ENCODE measurements at places on chromosomes 6 and 20.

DNA sequence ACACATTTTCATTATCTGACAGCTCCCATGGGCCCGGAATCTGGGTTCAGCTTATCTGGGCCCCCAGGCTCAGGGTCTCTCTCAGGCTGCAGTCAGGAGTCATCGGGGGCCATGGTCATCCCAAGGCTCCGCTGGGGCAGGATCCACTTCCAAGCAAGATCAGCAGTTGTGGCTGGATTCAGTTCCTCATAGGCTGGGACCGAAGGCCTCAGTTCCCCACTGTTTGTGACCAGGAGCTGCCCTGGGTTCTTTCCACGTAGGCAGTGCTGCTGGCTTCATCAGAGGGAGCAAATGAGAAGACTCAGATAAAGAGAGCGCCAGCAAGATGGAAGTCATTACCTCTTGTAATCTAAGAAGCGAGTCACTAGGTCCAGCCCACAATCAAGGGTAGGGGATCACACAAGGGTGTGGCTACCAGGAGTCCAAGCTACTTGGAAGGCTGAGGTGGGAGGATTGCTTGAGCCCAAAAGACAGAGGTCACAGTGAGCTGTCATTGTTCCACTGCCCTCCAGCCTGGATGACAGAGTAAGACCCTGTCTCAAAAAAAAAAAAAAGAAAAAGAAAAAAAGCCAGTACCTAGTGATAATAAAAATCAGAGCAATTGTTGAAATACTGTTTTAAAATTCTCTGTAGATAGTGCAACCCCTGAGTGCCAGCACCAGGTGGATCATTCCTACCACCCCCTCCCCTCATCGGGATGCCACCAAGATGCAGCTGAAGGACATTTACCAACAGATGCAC lies 162.7 kb downstream of the NFATC2 start:
- DNase-seq, result no peak

- DNase-seq, result no peak
Measured at GRCh38 chr6:36826520-36827227, 12.6 kb downstream of the CPNE5 start.

- DNase-seq, result no peak
Measured at GRCh38 chr20:4563031-4563430, 158.7 kb upstream of the PRND start.

- no peak for DNase-seq
Measured at GRCh38 chr6:11028959-11029358, 15.1 kb downstream of the ELOVL2 start.

- DNase-seq, result no peak
Measured at GRCh38 chr6:11126876-11127275, 15.4 kb upstream of the ERVFRD-1 start.

- DNase-seq, result no peak
Measured at GRCh38 chr6:41589636-41590622, 43.7 kb downstream of the FOXP4 start.

DNA sequence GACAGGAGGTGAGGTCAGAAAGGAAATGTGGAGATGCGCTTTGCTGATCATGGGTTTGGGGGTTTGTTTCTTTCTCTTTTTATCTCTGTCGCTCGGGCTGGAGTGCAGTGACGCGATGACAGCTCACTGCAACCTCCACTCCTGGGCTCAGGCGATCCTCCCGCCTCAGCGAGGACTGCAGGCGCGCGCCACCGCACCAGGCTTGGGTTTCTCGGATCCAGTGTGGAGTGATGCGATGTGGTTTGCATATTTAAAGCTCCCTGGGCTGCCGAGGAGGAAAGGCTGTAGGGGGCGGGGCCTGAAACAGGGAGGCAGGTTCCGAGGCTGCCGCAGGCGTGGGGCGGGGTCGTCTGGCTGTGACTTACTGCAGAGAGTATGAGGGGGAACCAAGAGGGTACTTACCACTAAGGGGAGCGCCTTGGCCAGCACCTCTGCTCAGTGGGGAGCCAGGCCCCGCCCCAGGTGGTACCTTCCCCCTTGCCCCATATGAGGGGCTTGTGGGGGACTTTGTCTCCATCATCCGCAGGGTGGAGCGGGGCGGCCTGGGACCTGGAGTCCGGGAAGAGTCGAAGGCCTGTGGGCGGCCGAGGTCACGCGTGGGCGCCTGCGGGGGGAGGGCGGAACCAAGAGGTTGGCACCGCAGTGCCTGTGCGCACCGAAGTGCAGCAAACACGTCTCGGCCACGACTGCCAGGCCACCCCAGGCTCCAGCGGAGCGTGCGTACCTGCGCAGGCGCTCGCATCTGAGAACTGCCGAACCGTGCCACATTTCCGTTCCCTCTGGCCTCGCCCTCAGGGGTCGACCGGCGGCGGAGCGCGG lies 12.7 kb upstream of the BAK1 start:
- no peak for DNase-seq

- no peak for DNase-seq
Measured at GRCh38 chr6:88000713-88001112, 46.9 kb upstream of the SPACA1 start.

GRCh38 chr20:50519036-50519762 lies 9.0 kb downstream of the PTPN1 start:
- no peak for DNase-seq

DNA sequence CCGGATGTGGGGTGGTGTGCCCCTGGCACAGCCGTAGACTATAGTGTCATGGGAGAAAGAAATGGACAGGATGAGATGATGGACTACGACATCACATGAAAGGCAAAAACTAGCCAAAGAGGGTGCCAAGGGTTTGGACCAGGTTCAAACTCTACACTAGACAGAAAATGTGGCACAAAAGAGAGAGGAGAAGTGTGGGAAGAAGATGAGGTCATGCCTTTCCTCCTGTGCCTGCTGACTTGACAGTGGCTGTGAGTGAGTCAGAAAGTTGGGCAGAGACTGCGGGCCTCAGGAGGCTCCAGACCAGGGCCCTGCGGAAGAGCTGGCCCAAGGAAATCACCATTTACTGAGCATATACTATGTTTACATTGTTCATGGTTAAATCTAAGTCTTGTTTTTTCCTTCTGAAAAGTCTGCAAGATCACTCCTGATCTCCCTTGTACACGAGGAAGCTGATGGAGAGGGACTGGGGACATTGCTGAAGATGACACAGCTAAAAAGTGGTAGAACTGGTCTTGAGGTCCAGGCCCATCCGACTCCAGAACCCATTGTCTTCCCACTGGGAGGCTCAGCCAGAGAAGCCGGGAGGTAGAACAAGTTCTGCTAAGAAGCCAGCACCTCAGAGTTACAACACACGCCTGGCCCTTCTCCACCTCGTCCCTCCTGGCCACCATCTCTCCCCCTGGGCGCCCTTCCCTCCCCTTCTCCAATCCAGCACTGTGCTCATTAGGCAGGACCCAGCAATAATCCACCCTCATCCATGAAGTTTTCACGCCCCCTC lies 35.6 kb downstream of the CNKSR3 start:
- DNase-seq, result no peak

- no peak for DNase-seq
Measured at GRCh38 chr6:125529061-125529460, 220.4 kb upstream of the HEY2 start.

- DNase-seq, result no peak
Measured at GRCh38 chr6:148423601-148424270, 81.1 kb downstream of the SASH1 start.

- no peak for DNase-seq
Measured at GRCh38 chr20:19952392-19952791, 64.8 kb upstream of the NAA20 start.

- DNase-seq, result no peak
Measured at GRCh38 chr6:53915026-53915691, 120.4 kb downstream of the LRRC1 start.

DNA sequence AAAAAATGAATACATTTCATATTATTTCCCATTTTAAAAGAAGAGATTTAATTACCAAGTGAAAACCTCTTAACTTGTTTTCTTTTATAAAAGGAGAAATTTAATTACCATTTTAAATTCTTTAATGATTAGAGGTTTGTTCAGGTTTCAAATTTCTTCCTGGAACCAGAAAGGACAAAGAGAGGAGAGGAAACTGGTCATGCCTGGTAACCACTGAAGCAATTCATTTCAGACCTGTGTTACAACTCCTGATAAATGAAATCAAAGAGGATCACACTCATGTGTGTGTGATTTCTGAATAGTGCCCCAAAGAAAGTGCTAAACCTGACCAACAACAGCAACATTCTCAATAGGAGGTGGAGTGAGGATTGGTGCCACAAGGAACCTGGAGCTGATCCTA lies 12.6 kb upstream of the SLPI start:
- no peak for DNase-seq

GRCh38 chr6:123226398-123226797 lies 230.4 kb downstream of the CLVS2 start:
- no peak for DNase-seq

GRCh38 chr20:23081263-23081819 lies 4.8 kb downstream of the CD93 start:
- DNase-seq, result no peak

GRCh38 chr20:23242104-23242503 lies 108.5 kb upstream of the NXT1 start:
- DNase-seq, result no peak

- peak; percentile 81 for DNase-seq
Measured at GRCh38 chr20:47857569-47858464, 72.5 kb upstream of the SULF2 start.

DNA sequence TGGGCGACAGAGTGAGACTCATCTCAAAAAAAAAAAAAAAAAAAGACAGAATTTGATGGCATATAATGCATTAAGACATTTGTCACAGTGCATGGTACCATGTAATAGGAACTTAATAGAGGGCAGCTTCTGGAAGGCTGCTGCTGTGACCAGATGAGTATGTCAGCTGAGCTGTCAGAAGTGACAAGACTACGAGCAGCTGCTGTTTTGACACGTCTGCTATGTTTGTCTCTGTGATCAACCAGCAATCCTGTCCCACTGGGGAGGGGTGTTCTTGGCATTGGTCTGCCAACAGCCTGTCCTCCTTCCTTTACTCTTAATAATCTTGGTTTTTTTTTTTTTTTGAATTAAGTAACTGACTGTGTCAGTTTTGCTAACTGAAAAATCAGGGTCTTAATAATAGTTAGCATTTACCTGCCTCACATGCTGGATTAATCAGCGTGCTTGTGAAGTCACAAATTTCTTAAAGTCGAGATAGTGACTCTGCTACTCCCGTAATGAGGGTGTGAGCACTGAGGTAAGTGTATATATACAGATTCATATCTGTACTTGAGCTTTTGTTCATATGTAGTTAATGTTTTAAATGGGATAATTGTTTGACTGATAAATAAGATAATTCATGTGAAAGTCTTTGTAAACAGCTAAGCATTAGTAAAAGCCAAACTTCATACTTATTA lies 152.4 kb downstream of the BMP2 start:
- no peak for DNase-seq

GRCh38 chr6:83511266-83511665 lies 1.1 kb upstream of the PRSS35 start:
- no peak for DNase-seq

DNA sequence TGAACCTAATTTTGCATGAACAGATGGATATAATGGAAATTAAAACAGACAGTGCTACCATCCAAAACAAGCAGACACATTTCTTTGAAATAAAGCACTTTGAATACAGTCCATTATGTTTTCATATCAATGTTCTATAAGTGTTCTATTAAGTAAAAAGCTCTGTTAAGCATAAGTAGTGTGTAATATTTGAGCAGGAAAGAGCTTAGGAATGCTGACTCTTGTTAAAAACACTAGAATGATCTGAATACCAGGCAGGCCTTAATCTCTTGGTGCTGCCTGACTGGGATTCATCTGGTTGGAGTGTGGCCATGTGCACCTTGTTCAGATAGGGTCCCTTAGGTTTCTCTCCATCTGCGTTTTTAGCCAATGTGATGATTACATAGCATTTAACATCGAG lies 130.9 kb downstream of the KIF6 start:
- no peak for DNase-seq

GRCh38 chr6:83474309-83474708 lies 38.0 kb upstream of the PRSS35 start:
- peak; percentile 98 for DNase-seq

- peak; percentile 92 for DNase-seq
Measured at GRCh38 chr20:53738039-53738944, 144.7 kb upstream of the ZNF217 start.

- no peak for DNase-seq
Measured at GRCh38 chr6:108105571-108105970, 31.0 kb upstream of the OSTM1 start.

- no peak for DNase-seq
Measured at GRCh38 chr6:23823421-23823820, 302.6 kb upstream of the NRSN1 start.

GRCh38 chr6:71079677-71080076 lies 122.8 kb upstream of the B3GAT2 start:
- DNase-seq, result no peak

DNA sequence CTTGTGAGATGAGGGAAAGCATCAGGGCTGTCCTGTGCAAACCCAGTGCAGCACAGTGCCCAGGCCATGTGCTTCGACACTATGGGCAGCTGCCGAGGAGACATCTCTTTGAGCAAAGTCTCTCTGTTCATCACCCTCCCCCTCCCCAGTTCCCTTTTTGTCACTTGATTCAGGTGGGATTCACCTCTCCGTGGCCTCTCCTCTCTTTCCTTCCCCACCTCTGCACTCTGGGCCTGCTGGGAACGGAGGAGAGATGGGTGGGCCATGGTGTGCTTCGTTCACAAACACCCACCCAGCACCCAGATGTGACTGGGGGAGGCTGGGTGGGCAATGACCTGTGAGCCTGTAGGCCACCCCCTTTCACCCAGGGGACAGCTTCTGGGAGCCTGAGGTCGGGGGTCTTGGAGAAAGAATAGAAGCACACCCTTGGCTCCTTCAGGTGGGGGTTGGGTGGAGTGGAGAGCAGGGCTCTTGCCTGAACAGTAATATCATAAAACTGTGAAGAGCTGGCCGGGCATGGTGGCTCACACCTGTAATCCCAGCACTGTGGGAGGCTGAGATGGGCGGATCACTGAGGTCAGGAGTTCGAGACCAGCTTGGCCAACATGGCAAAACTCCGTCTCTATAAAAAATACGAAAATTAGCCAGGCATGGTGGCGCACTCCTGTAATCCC lies 33.5 kb upstream of the DLGAP4 start:
- no peak for DNase-seq

- no peak for DNase-seq
Measured at GRCh38 chr20:1867495-1868260, 27.5 kb upstream of the SIRPA start.

GRCh38 chr6:118401325-118401975 lies 146.6 kb upstream of the PLN start:
- peak; percentile 31 for DNase-seq

DNA sequence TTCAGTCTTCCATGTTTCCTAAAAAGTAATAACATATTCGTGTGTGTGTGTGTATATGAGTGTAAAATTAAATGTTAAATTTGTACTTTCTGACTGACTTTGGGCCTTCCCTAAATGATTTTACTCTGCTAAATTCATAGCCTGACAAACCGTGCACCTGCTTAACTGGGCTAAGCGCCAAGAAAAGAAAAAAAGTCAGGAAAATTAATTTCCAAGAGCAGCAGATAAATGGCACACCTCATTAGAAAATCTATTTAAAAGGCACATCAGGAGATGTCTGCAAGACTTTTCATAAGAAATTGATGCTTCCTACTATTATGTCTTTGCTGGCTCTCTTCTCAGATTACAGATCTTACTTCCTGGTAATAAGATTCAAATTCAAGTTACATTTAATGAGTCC lies 72.4 kb downstream of the TRDN start:
- peak; percentile 97 for DNase-seq

All from NCI-H1105 treated with DMSO at 0.1 percent for 48 hours (cell line).